ENCODE measurements at places on chromosomes 3 and 15.

GRCh38 chr3:55912880-55913279 lies 425.8 kb upstream of the WNT5A start:
- no peak for DNase-seq

DNA sequence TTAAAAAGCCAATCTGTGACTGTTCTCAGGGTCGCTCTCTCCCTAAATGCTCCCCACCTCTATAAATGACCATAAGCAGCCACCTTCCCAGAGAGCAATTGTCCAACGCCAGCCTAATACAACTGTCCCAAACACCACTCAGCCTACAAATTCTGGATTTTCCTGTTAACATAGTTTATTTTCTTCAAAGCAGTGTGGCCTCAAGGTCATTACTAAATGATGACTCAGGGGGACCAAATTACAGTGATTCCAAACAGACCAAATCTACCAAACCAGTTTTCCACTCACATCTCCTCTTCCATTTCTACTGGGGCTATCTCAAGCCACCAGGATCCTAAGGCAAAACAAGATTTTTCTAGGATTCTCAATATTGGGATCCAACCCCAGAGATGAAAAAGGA lies 22.5 kb downstream of the HEXA start:
- DNase-seq: no peak

- DNase-seq: no peak
These were observed 7.8 kb downstream of the ANO10 start for GRCh38 chr3:43613976-43614375.

DNA sequence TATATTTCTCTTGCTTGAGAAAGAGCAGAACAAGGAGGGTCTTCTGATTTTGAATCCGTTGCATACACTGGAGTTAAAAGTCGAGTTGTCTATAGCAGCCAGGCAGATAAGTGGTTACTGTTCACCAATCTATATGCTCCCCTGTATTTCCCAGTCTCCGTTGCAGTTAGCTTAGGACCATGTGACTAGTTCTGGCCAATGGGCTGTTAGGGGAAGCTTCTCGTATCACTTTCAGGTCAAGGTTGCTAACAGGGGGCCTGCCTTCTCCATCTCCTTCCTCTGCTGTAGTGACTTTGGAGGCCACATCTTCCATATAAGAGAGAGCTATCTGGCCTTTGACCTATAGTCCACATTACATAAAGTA lies 188.5 kb upstream of the KBTBD8 start:
- DNase-seq: no peak

DNA sequence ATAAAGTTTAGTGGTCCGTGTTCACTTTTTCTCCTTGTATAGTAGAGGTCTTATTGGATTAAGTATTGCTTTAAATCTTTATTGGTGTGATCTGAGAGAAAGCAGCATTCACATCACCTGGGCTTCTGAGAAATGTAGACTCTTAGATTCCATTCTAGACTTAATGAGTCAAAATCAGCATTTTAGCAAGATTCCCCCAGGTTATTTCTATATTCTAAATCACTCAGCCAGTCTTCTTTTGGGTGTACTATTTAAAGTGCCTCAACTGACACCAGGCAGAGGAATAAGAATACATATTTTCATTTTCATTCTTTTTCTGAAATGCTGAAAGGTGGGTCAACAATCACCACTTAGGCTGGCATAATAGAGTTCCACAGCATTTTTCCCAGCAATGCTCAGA lies 481.7 kb downstream of the TUSC7 start:
- DNase-seq: no peak

DNA sequence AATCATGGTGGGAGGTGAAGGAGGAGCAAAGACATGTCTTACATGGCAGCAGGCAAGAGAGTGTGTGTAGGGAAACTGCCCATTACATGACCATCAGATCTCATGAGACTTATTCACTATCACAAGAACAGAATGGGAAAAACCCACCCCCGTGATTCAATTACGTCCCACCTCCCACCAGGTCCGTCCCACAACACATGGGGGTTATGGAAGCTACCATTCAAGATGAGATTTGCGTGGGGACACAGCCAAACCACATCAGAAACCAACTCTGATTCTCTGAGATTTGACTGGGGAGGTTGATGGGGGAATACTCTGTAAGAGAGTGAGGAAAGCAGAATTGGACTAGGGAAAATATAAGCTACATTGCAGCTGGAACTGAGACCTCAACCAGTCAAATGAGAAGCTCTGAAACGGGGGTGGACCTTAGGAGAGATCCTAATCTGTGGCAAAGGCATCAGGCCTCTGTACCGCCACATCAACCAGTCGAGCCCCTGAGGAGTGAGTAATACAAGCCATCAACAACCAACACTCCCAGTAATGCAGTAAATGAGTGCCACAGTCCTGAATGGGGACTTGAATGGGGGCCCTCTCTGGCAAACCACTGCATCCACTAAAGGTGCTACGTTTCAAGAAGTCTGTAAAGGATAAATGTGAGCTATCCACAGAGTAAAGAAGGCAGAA lies 207.9 kb upstream of the GADL1 start:
- no peak for DNase-seq

- no peak for DNase-seq
These were observed 19.2 kb downstream of the P3H2 start for GRCh38 chr3:190101320-190102011.

- DNase-seq: no peak
These were observed 1.6 kb upstream of the ANXA2 start for GRCh38 chr15:60399246-60399915.

- no peak for DNase-seq
These were observed 6.8 kb downstream of the RAB6B start for GRCh38 chr3:133888726-133889340.

DNA sequence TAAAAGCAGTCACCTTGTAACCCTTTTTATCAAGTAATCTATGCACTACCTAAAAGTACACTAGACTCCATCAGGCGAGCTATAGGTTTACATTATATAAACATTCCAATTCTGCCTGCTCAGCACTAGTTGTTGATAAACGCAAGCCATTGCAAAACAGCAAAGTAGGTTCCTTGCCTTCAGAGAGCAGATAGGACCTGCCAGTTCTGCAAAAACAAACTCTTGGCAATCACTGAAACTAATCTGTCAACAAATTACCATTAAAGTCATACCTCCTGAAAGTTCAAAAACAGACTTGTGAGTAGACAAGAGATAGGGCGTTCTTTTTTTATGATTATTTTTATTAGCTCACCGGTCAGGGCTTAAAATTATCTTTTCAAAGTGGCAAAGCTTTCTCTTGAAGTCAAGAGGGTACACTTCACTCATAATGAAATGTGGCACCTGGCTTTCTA lies 392.5 kb downstream of the FOXP1 start:
- no peak for DNase-seq

DNA sequence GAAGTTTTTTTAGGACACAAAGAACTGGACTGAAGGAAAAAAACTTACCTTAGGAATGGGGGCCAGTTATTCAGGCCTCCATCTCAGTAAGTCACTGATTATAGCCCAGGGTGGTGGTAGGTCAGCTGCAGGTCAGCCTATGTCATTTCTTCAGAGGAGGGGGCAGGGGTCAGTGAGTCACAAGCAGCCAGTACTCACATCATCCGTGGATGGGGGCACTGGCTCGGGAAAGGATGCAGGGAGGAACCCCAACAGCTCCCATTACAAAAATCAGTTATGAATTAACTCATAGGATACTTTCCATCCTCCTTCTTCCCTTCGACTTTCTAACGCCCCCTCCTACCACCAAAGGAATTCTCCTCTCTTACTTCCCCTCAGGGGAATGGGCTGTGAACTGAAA lies 578.3 kb downstream of the PDCD6IP start:
- no peak for DNase-seq

DNA sequence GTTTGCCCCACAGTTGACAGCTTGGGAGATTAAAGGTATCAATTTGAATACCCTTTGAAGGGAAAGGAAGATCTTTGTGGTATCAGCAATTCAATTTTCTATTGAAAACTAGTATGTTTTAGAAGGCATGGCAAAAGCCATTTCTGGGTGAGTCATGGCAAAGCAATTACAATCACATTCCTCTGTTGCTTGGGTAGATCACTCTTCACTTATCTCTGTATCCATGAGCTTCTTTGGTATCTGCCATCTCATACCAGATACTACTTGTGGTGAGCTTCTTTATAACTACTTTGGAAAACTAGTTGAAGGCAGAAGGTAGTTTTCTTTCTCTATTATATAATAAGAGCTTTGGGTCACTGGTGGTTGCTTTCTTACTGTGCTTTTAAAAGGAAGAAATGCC lies 28.3 kb upstream of the LSAMP start:
- no peak for DNase-seq

DNA sequence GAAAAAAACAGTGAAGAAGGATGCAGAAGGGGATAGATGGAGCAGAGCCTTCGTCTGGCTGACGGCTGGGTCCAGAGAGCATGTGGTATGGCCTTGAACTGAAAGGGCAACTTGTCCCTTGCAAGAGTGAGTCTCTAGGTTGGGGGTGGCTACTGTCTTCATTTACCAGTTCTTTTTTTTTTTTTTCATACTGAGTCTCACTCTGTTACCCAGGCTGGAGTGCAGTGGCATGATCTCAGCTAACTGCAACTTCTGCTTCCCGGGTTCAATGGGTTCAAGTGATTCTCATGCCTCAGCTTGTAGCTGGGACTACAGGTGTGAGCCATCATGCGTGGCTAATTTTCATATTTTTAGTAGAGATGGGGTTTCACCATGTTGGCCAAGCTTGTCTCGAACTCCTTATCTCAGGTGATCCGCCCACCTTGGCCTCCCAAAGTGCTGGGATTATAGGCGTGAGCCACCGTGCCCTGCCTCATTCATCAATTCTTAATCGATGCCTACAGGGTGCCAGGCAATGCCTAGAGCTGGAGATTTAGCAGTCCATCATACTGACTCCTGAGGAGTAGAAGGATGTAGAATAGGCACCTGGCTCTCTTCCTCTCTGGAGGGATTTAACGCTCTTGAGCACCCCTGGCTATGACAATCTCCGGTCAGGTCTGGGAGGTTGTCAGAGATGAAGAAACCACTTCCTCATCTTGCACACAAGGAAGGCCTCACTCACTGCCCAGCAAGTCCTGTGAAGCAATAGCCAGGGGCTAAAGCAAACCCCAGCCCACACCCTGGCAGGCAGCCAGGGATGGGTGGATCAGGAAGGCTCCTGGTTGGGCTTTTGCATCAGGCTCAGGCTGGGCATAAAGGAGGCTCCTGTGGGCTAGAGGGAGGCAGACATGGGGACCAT lies at the start of gene CAMP:
Gene CAMP (plus strand): TSS at position 880 of the 898 bp plus-strand sequence. CDS start 17 bp downstream, at position 897.
- peak; percentile 32 for DNase-seq

GRCh38 chr15:76979331-76979925 lies 15.5 kb upstream of the PSTPIP1 start:
- no peak for DNase-seq

- no peak for DNase-seq
These were observed 37.4 kb downstream of the WWTR1 start for GRCh38 chr3:149620291-149621020.

DNA sequence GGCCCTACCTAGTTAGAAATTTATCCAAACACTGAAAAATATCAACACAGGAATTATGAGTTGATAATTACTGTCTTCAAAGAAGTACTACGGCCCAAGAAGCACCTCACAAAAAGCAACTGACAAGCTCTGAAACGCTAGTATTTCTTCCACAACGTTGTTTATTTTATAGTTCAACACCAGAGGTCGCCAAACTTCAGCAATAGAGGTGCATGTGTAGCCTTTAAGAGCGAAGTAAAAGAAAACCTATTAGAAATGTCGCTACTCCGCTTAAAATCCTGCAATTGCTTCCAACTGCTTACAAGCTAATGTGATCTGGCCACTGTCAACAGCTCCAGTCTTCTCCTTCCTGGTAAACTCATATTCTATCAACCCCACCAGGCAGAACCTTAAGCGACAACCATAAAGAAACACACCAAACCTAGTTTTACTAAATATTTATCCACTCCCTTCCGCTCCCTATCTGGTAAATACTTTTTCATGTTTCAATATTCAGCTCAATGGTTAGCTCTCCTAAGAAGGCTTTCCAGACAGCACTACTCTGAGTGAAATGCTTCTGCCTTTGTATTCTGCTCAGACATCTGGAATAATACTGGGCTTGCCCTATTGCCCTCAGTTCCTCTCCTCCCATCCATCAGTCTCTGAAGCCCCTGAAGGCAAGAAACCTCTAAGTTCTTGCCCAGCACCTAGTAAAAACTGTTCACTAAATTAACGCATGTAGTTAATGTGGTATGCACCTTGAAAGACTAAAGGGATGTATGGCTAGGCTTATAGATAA lies 110.2 kb downstream of the NR1I2 start:
- DNase-seq: peak; percentile 67

- DNase-seq: no peak
These were observed 585.6 kb downstream of the TBL1XR1 start for GRCh38 chr3:176611703-176612102.

- no peak for DNase-seq
These were observed 507 bp upstream of the JMJD7 start for GRCh38 chr15:41827290-41827879.

GRCh38 chr3:191026746-191027145 lies 164.3 kb upstream of the GMNC start:
- DNase-seq: no peak

- peak; percentile 31 for DNase-seq
These were observed 16.0 kb downstream of the SEC61A1 start for GRCh38 chr3:128068156-128068620.

DNA sequence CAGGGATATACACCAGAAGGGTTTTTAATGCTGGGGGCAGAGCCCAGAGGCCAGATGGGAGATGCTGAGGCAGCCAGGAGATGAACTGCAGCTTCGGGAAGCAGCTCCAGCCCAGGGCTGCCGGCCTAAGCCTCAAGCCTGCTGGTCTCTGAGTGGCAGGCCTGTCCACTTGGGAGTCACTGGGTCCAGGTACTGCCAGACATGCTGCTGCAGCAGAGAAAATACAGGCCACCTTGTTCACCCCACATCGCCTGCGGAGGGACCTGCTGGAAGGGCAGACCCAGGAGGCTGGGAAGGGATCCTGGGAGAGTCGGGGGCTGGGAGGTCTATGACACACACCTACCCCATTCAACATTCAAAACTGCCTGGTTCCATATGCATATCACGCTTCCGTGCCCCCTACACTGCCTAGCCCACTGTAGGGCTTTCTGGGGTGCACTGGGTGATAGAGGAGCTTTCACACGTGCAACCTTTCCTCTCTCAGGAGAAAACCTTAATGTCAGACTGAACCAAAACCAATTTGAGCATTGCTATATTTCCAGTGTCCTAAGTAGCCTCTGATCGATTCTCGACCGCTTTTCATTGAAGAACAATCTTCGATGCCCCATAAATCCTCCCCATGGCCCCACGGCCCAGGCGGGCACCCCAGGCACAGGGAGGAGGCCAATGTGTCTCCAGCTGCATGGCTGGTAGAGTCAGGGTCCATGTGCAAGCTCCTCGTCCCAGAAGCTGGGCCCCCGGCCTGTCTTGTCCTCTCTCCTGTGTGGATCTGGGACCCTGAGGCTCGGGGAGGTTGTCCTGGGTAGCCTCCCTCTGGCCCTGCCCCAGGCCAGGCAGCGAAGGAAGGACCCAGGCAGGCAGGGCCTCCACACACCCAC lies 147.4 kb downstream of the ATP10A start:
- no peak for DNase-seq

DNA sequence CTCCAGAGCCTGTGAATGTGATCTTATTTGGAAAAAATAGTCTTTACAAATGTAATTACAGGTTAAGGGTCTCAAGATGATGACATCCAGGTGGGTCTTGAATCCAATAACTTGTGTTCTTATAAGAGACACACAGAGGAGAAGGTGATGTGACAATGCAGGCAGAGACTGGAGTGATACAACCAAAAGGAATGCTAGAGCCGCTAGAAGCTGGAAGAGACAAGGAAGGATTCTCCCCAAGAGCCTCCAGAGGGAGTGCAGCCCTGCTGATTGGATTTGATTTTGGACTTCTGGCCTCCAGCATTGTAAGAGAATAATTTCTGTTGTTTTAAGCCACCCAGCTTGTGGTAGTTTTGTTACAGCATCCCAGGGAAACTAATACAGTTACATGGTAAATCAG lies 9.7 kb downstream of the MYH15 start:
- no peak for DNase-seq
